KG1 (cell line): ENCODE measurements at places on chromosomes 7 and 10.

GRCh38 chr7:81415181-81415580 lies 354.7 kb downstream of the HGF start:
- no peak for DNase-seq

- no peak for DNase-seq
Measured at GRCh38 chr7:73749931-73750776, 11.6 kb upstream of the ABHD11 start.

DNA sequence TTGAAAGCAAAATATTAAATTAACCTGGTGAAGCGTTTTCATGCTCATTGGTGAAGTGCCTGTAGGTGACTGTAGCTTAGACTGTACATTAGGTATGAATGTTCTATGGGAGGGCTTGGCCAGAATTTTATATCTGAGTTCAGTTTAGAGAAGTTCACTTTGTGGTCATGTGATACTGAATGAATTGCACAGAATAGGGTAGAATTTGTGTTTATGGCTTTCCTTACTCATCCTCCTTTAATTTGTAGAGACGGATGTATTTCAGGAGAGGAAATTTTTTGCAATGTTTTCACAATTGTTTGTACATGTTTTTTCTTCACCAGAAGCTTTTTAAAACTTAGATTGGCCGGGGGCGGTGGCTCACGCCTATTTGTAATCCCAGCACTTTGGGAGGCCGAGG lies 32.3 kb downstream of the REEP3 start:
- DNase-seq: no peak

DNA sequence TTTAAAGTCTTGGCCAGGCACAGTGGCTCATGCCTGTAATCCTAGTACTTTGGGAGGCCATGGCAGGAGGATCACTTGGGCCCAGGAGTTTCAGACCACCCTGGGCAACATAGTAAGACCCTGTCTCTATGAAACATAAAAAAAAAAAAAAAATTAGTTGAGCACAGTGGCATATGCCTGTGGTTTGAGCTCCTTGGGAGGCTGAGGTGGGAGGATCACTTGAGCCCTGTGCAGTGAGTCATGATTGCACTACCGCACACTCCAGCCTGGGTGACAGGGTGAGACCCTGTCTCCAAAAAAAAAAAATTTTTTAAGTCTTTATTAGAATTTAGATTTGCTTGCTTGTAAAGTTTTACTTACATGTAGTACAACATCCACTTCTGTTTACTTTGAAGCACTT lies 14.0 kb downstream of the WNT2 start:
- DNase-seq: no peak

DNA sequence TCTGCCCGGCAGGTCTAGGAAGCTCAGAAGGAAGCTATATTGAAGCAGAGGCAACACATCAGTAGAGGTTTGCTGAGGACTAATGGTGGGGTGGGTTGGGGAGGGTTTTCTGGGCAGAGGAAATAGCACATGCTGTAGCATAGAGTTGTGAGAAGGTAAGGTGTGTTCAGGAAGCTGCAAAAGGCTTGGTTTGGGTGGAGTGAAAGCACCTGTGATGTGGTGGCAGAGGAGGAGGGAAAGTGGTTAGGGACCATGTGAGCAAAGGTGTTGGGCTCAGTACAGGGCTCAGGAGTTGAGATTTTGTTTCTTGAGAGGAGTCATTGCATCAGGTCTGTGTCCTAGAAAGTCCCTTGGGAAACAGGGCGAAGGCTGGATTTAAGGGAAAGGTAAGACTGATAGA lies 294.6 kb downstream of the SORCS3 start:
- DNase-seq: no peak

DNA sequence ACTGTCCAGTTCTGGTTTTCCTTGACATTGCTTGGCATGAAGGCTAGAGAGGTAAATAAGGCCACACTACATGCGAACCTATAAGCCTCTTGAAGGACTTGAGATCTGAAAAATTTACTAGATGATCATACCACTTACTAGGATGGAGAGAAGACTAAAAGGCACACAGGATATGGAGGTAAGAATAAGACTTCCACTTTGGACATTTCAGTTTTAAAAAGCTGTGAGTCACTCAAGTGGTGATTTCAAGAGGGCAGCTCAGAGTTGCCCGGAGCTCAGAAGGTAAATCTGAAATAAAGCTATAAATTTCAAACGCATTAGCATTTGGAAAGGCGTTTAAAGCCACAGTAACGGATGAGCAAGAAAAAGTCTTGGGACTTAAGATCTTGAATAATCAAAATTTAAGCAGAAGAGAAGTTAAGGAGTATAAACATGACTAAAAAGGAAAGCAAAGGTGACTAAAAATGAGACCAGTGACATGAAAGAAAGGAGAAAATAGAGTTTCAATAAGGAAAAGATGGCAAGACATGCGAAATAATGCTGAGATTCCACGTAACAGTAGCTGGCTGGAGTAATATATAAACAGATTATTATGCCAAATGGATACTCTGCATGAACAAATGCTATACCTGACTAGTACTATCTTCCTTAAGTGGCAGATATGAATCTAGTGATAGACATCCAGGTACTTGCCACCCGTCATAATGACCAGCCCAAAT lies 68.3 kb downstream of the SNX13 start:
- no peak for DNase-seq

- no peak for DNase-seq
Measured at GRCh38 chr10:133324198-133324792, 12.4 kb downstream of the CALY start.

- DNase-seq: no peak
Measured at GRCh38 chr7:15582773-15583172, 21.0 kb upstream of the AGMO start.

- DNase-seq: no peak
Measured at GRCh38 chr10:69846293-69846921, 44.7 kb downstream of the COL13A1 start.

- no peak for DNase-seq
Measured at GRCh38 chr7:155715111-155715805, 70.8 kb downstream of the RBM33 start.
